ENCODE measurements at places on chromosomes 6 and 20.

DNA sequence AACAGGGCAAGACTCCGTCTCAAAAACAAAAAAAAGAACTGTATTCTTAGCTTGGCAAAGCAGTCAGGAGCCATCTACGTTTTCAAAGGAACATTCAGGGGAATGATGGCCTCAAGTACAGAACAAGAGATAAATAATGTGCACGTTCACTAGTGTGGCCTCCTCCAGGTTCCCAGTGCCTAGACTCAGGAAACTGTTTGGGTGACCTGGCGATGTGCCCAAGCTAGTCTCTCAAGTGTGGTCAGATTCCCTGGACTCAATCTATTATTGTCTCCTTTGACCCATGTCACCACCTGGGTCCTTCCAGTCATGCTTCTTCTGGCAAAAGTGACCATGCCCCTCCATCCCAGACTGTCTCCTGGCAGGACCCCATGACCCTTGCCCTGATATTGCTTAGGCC lies 23.7 kb downstream of the TRAF3IP2 start:
- DNase-seq: no peak

DNA sequence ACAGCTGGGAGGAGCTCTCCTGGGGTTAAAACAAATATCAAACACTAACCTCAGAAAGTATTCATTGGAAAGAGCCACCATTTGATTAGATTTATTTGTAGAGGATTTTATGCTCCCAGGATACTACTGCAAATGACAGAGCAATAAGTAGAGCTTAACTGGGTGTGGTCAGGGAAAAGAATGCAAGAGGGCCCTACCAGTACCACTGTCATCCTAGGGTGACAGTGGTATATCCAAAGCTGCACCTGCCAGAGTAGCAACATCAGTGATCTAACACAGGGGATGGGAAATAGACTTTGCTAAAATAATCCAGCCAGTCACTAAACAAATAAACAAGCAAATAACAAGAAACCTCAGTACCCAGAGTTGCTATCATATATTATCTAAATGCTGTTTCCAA lies 29.7 kb downstream of the ERGIC3 start:
- no peak for DNase-seq

- DNase-seq: no peak
These were observed 758 bp downstream of the SMIM28 start for GRCh38 chr6:138378463-138378862.

DNA sequence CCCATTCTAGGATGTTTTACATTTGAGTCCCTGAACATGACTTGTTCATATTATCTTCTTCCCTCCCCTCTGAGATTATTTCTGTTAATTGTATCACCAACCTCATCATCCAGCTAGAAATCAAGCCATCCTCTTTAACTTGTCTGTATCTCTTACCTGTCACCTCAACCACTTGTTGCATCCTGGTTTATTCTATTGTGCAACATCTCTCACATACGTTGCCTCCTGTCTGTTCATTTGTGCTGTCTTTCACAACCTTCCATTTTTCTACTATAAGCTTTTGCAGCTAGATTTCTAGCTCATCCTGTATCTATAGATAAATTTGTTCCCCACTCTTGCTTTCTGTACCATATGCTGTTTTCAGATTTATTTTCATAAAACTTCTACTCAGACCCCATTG lies 183.7 kb downstream of the MCHR2 start:
- DNase-seq: no peak

GRCh38 chr6:80010288-80010687 lies 5.8 kb downstream of the TTK start:
- DNase-seq: no peak

All from neuronal stem cell (in vitro differentiated cells).